ENCODE measurements at places on chromosomes 6 and 20.

DNA sequence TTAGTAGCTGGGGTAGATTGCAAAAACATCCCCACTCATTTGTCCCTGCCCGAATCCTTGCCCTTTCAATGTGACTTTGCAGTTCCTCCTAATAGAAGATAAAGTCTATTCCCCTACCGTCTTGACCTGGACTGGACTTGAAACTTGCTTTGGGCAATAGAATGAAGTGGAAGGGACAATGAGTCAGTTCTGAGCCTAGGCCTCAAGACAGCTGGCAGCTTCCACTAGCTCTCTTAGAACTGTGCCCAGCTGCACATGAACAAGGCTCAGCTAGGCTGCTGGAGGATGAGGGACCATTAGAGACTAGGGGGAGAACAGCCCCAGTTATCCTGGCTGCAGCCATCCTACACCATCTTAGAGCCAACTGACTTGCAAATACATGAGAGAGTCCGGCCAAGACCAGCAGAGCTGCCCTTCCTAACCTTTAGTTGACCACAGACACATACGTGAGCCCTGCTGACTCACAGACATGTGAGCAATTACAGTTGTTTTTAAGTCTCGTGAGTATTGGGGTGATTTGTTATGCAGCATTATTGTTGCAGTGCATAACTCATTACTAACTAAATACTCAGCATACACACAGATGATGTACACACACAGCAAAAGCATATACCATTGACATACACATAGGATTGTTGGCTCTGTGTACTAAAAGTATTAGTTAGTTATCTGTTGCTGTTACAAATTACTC, 105.5 kb downstream of the DHX35 start:
- no peak for DNase-seq

DNA sequence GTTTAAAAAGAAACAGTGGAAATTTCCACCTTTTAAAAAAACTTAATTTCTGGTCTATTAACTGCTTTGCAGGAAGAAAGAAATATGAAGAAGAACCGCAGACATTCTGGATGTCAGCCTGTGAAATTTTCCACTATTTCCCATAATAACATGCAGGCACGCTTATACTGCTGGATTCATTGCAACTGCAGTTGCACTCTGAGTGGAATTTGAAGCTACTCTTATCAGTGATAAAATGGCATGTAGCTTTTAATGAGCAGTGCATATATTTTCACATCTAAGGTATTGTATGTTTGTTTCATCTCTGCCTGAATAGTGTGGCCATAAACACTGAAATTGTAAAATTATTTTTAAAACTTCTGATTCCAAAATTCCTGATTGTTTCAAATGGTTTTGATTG, 28.2 kb downstream of the NCOA3 start:
- DNase-seq: no peak

DNA sequence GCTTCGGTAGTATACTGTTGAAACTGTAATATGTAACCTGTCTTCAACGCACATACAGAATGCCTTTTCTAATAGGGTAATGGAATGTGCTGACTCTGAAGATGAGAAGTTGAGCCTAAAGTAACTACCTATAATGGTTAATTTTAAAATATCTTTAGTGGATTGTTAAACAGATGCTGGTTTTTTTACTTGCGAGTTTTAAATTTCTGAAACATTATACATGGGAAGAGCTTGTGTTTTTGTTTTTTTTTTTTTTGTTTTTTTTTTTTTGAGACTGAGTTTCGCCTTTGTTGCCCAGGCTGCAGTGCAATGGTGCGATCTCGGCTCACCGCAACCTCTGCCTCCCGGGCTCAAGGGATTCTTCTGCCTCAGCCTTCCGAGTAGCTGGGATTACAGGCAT, 166.9 kb downstream of the JARID2 start:
- DNase-seq: no peak

- no peak for DNase-seq
Observed at GRCh38 chr6:291204-291696, 1.0 kb upstream of the DUSP22 start.

GRCh38 chr20:60238992-60239660, 280.9 kb downstream of the CDH26 start:
- DNase-seq: no peak

GRCh38 chr6:68364271-68364805, 270.7 kb upstream of the ADGRB3 start:
- no peak for DNase-seq

- no peak for DNase-seq
Observed at GRCh38 chr6:150229436-150230163, 86.8 kb downstream of the PPP1R14C start.

- DNase-seq: no peak
Observed at GRCh38 chr6:101534821-101535220, 141.3 kb downstream of the GRIK2 start.

DNA sequence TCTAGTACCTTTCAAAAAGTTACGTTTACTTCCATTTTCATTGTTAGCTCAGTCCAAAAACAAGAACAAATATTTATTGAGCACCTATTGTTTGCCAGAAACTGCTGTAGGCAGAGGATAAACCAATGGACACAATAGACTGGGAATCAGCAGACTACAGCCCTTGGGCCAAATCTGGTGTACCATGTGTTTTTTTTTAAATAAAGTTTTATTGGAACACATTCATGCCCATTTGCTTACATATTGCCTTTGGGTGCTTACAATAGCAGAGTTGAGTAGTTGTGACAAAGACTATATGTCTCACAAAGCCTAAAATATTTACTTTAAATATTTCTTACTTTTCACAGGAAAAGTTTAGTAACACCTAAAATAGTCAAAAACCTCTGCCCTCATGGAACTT, 216.1 kb downstream of the COL9A1 start:
- no peak for DNase-seq

GRCh38 chr20:431012-431904, 23.2 kb downstream of the RBCK1 start:
- DNase-seq: peak; percentile 91

GRCh38 chr6:157163434-157164159, 159.7 kb downstream of the TMEM242 start:
- DNase-seq: no peak

DNA sequence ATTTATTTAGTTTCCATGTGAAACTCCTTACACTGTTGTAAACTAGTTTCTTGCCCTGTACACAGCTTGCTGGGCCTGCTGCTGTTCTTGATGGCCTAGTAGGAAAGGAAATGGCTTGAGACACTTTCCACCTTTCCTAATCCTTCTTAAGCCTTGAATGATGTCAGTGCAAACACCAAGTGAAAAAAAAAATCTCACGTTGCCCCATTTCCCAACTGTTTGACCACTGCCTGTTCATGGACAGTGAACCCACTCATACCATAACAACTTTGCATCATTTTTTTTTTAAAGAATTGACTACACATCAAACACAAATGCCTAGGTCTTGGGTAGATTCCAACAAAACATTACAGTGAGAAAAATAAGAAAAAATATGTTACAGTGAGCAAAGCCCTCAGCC, 653.6 kb upstream of the FLRT3 start:
- no peak for DNase-seq

- no peak for DNase-seq
Observed at GRCh38 chr6:165799391-165800153, 136.5 kb upstream of the PDE10A start.

DNA sequence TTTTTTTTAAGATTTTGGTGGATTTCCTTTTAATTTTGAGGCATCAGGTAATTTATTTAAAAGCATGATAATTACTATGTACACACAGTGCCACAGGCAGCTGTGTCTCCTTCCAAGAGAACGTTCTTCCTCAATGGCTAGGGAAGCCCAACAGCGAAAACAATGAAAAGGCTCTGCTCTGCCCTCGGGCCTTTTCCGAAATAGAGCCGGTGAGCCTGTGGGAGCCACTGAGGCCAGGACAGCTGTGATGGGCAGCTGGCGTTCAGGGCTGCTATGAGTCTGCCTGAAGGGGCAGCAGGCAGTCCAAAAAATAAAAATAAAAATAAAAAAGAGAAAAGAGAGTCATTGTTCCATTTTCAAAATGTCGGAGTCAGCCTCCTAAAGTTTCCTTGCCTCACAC, 443.8 kb downstream of the KIF16B start:
- DNase-seq: no peak

DNA sequence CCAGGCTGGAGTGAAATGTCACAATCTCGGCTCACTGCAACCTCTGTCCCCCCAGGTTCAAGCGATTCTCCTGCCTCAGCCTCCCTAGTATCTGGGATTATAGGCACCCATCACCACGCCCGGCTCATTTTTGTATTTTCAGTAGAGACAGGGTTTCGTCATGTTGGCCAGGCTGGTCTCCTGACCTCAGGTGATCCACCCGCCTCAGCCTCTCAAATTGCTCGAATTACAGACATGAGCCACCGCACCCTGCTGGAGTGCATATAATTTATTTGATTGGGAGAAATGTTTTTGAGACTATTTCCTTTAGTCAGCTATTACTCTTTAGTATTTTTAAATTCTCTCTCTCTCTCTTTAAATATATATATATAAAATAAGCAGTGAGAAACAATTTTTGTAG, 29.8 kb downstream of the FAM83B start:
- no peak for DNase-seq

DNA sequence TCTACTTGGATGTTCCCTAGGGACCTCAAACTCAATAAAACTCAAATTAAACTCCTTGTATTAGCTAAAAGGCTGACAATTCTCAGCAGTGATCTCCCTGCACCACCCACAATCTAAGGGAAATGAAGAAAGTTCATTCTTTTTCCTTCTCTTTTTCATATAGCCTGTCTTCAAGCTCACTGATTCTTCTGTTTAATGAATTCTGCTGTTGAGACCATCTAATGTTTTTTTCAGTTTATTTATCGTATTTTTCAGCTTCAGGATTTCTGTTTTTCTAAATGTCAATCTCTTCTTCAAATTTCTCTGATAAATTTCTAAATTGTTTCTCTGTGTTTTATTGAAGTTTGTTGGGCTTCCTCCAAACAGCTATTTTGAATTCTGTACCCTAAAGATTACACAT, 19.8 kb downstream of the CRISP2 start:
- no peak for DNase-seq

- DNase-seq: no peak
Observed at GRCh38 chr20:37160683-37161082, 18.4 kb upstream of the RPN2 start.

GRCh38 chr6:69732045-69732444, 64.8 kb downstream of the LMBRD1 start:
- no peak for DNase-seq

- no peak for DNase-seq
Observed at GRCh38 chr6:7901780-7902179, 8.8 kb downstream of the TXNDC5 start.

DNA sequence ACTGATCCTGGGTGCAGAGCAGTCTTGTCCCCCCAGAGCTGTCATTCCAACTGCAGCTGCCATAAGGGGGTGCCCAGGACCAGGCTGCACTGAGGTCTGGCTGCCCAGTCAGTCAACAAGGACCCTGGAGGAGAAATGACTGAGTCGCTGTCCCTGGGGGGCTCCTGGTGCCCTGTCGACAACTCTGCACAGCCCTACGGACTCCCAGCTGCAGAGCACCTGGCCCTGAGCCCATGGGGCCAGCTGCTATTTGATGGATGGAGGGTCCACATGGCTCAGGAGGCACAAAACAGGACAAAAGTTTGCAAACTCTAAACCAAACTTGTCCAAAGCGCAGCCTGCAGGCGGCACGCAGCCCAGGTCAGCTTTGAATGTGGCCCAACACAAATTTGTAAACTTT, 46.3 kb upstream of the RPS6KA2 start:
- DNase-seq: no peak

DNA sequence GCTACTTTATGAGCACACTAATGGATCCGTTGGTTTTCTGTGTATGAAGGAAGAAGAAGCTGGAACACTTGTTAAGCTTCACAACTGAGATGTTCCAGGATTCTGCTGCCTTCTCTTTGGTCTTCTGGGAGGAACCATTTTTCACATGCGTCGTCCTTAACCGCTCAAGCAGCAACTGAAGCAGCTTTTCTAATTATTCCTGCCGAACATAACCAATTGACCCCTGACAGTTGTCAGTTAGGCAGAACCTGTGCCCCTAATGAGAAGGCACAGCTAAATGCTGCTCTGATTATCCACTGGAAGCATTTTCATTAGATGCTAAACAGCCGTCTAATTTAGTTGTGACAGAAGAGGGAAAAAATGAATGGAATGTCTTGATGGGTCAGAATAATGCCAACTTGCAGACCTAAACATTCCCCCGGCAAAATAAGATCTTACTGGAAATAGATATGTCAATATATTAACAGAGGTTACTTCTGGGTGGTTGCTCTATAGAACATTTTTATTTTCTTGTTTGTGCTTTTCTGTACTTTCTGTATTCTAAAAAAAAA, 85.0 kb upstream of the SMLR1 start:
- no peak for DNase-seq

GRCh38 chr6:77740380-77740779, 87.5 kb downstream of the MEI4 start:
- peak; percentile 20 for DNase-seq

- no peak for DNase-seq
Observed at GRCh38 chr6:127300411-127300810, 33.7 kb downstream of the RNF146 start.

DNA sequence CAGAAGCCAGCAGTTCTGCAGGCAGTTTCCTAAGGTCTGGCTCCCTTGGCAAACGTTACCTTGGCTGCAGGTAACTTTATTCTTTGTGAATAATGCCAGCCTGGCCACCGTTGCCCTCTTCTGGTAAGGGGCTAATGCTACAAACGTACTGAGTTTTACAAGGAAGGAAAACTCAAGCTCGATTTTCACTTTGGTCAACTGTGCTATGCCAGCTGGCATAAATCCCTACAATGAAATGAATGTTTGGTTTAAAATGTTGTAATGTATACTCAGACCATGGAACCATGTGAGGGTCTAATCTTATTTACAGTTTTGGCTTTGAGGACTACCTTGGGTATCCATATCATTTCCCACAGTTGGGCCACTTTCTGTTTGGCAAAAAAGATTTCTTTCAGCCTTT, 101.4 kb downstream of the SLX4IP start:
- no peak for DNase-seq

DNA sequence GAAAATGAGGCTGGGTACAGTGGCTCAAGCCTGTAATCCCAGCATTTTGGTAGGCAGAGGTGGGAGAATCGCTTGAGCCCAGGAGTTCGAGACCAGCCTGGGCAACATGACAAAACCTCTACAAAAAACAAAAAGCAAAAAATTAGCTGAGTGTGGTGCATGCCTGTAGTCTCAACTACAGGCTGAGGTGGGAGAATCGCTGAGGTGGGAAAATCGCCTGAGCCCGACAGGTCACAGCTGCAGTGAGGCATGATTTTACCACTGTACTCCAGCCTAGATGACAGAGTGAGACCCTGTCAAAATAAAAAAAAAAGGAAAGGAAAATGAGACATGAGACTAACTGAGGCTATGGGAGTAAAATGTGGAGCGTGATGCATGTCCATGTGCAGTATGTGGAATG, 88.0 kb upstream of the CD83 start:
- no peak for DNase-seq

DNA sequence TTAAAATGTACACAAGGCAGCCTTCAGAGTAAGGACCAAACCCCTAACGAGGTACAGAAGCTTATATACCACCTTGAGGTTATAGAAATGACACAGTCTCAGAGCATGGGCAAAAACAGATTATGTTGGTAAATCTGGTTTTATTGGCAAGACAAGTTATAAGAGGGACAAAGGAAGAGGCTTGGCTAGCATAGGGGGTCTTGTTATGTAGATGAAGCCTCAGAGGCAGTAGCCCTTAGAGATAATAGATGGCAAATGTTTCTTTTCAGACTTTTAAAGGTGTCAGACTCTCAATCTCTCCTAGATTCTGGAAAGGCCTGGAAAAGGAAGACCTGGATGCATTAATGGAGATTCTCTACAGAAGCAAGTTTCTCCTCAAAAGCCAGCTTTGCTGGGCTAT, 123.3 kb upstream of the ATXN1 start:
- no peak for DNase-seq

All from AML-193 (cell line).